Liver (tissue), 10 donors: ENCODE measurements at places on chromosomes 1 and 21. TPM values are rescaled to one million over a fixed set of nuclear protein-coding genes. Genes with fewer than 3 reads are reported as not detected.

GRCh38 chr1:220217383-220217988 is 54.8 kb downstream of the RAB3GAP2 start:
- no peak for DNase-seq

DNA sequence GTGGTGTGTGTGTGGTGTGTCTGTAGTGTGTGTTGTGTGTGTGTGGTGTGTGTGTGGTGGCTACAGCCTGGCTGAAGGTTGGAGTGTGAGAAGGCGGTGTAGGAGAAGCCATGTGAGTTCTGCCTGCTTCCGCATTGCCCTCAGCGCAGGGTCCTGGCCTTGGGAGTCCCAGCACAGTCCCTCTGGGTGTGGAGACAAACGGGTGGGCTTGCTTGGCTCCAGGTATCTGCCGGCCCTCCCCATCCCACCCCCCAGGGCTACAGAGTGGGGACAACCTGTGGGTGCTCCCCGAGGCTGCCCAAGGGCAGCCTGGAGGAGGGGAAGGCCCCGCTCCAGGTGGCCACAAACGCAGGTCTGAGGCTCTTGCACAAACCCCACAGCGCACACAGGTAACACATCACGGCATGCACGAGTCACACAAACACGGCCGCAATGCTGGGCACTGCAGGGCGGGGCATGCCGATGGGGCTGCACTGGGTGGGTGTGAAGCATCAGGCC is 31.7 kb upstream of the ADARB1 start:
- DNase-seq: no peak

DNA sequence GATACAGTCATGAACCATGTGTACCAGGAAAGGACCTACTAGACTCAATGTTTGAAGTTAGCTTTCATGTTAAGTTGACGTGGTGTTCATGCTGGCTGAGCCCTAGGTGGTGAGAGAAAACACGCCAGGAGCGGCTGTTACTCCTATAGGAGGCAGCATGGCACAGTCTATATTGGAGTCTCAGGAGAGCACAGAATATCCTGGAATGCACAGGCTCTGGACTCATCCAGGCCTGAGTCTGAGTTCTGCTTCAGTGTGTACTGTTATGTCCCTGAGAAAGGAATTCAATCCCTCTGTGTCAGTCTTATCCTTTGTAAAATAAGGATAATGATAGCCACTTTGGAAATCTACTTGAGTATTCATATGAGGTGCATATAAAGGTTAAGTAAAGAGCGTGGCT is 41.2 kb downstream of the DPT start:
- DNase-seq: no peak

GRCh38 chr1:56547473-56547872 is 31.9 kb downstream of the PLPP3 start:
- no peak for DNase-seq

DNA sequence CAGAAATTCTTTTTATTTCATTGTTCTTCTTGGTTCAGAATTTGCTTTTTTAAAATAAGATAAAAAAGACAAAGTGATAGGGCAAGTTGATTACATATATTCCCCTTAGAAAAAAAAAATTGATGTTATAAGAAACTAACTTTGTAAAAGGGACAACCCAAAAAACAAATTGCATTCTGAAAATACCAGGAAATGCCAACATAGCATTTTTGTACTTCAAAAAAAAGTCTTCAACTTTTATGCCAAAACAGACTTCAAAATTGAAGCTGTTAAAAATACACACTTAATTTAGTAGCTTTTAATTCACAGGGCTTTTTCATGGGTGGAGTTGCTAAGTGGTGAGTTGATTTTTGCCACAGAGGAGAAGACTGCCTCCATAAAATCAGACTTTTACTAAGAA is 70.9 kb downstream of the ODF2L start:
- DNase-seq: no peak

DNA sequence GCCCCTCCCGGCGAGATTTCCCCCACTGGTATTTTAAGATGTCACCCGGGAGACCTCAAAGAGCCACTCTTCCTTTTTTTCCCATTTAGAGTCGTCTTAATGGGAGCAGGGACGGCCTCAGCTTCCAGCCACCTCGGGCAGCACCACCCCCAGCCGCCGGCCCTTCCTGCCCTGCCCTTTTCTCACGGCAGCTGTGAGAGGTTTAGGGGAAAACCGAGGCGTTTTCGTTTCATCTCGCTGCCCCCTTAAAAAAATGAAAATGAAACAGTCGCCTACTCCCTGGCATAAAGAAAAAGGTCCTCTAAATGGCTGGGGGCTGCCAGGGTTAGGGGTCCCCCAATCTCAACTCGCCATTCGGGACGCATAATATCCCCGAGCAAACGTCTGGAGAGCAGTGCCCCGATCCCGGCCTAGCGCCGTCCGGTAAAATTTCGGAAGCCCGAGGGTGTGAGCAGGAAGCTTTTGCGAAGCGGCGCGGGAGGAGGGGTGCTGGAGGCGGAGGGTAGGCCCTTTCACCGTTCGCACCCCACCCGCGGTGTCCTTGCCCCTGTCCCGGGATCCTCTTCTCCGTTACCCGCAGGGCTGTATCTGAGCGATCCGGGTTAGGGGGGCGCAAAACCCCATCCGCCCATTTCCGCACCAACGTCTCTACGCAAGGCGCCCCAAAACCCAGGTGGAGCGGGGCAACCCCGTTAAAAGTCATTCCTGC is 1.2 kb downstream of the RUNX3 start:
- no peak for DNase-seq

DNA sequence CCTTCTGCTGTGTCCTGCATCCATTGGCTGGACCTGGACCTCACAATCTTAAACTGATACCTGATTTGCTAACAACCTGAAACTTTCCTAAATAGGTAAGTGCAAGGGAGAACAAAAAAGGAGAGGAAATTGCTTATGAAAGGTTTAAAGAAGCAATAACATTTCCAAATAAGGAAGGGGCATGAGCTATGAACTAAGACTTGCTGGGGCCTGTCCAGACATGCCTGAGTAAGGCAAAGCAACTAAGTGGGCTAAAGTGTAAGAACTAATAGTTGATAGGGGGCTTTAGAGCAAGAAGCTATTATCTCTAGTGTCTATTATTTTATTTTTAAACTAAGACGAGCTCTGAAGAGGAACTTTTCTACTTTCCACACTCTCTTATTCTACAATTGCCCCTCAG is 11.6 kb downstream of the JMJD4 start:
- DNase-seq: no peak

DNA sequence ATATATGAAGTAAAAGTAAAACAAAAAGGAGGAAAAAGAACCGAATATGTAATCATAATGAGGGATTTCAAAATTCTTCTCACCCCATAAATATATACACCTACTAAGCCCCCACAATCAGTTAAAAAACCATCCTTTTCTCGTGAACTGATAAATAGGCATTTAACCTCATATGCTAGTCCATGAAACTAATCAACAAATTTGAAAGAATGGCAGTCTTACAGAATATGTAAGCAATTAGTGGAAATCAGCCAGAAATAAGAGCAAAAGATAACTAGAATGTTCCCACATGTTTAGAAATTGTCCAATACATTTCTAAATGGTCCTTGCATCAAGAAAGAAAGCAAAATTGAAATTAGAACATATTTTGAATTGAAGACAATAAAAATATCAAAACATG is 849.4 kb upstream of the CXADR start:
- DNase-seq: no peak

DNA sequence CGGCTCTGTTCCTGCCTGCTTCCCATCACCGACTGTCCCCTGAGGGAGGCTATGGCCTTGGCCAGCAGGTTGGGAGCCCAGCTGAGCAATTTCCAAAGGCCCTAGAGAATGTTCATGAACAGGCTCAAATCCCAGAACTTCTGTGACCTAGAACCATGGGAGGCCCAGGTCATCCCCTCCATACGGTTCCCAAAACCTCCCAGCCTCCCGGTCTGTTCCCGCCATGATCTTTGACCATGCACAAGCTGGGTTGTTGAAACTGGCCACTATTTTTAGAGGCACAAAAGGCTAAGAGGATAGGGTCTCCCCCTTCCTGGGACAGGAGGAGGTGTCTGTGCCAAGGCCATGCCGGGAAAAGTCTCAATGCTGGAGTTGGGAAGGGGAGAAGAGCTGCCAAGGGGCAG is 27.5 kb downstream of the EPHA2 start:
- DNase-seq: no peak

DNA sequence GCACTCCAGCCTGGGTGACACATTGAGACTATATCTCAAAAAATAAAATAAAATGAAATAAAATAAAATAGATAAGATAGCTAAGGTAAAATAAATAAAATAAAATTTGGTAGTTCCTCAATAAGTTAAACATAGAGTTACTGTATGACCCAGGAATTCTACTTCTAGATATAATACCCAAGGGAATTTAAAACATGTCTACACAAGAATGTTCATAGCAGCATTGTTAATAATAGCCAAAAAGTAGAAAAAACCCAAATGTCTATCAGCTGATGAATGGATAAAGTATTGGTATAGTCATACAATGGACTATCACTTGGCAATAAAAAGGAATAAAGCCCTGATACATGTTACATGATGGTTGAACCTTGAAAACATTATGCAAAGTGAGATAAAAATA is 47.8 kb downstream of the CEP350 start:
- no peak for DNase-seq

DNA sequence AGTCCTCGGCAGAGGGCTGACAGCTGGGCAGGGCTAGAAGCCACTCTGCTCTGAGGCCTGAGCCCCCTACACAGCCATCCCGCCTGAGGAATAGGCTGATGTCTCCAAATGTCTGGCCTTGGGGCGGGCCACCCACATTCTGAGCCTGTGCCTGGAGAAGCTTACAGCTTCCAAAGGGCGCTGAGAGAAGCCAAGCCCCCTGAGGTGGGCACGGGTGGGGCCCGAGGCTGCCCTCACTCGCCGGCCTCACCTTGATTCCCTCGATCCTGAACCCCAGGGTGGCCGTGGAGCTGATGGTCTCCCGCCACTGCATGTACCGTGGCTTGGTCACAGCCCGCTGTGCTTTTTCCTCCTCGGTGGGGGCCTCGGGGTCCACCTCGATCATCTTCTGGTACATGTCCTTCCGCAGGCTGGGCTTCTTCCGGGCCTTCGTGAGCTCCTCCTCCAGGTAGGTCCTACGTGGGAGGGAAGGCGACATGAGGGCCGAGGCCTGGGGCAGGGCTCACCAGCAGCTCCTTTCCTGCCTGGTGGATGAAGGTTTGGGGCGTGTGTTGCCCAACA is 93.2 kb downstream of the STUM start:
- DNase-seq: no peak

DNA sequence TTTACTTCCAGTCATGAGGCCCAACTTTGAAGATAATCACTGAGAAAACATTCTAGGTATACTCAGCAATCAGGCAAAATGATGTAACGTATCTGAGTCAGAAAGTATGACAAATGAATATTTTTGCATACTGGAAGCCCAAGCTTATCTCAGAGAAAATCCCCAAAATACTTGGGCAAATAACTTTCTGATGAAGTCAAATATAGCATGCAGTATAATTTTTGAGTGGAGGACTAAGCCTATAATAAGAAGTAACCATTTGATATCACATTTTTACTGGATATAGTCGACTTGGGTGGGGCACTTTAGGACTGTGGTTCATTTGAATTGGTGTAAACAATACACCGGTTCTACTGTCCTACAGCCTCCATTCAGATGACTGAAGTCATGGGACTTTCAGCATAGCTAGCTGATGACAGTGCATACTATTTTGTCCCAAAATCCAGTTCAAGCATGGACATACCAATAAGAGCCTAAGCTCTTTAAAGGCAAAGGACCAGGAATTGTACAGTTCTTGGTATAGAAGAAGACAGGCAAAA is 2.3 kb upstream of the GADD45A start:
- no peak for DNase-seq

DNA sequence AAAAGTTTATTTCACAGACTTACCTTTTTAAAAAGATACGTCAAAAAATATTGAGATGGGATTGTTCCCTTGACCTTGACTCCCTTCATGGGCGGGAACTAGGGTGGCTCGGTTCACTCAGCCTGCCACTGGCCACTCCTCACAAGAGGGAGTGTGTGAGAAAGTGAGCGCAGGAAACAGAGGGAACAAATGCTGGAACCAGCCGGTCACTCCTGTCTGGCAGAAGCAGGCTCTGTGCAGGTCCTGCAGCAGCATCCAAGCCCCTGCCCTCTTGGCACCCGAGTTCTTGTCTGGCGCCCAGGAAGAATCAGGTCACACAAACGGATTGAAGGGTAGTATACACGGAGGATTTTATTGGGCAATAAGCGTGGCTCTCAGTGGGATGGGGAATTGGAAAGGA is 58.9 kb downstream of the ZNF648 start:
- no peak for DNase-seq

ITGB2 gene
- 50.6 TPM for total RNA-seq

ADAMTS4 gene
- 0.28 TPM for total RNA-seq

CLEC20A gene
- total RNA-seq: not detected

NFASC gene
- total RNA-seq: 5.4 TPM

ADAMTS5 gene
- 2.5 TPM for total RNA-seq

CLCA4 gene
- total RNA-seq: not detected

RIPPLY3 gene
- not detected for total RNA-seq

RBBP5 gene
- total RNA-seq: 12.0 TPM

KCND3 gene
- total RNA-seq: 1.0 TPM
